Left hindlimb (tissue), 1 donor: ENCODE measurements at places on chromosomes 5 and 9.

DNA sequence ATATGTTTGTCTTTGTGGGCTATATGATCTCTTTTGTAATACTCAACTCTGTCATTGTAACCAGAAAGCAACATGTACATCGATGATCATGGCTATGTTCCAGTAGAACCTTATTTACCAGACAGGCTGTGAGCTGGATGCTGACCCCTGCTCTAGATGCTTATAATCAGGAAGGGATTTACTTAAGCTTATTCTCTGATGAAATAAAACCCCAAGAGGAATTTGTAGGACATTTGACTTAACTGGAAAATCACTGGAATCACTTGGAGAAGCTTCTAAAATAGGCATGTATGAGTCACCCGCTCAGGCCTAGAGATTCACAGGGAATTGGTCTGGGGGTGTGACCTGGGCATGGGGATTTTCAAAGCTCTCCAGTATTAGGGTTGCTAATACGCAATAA lies 285.8 kb upstream of the ZNF608 start:
- no peak for DNase-seq

- DNase-seq = no peak
Observed at GRCh38 chr5:58244819-58245475, 214.9 kb downstream of the PLK2 start.

DNA sequence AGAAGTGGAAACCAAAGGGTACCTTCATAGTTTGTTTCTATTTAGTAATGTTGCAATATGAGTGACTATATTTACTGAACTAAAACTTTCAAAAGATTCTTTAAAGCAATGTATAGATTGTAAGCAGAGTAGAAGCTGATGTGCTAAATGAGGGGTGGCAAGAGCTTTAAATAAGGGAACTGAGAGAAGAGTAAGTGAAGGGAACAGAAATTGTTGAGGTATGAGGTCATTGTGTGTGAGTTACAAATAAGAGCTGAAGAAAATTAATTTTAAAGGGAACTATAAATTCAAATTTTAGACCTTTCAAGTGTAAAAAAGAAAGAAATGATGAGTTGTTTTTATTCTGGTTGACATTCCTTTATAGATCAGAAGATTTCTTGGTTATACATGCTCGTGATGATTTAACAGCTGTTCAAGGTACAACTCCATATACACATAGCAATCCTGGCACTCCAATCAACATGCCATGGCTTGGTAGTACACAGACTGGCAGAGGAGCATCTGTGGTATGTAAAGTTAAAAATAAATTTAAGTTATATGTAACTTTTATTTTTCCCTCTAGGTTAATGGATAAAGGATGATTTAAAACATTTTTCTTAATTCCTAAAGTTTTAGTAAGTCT lies 135.1 kb upstream of the TNFAIP8 start:
- no peak for DNase-seq

DNA sequence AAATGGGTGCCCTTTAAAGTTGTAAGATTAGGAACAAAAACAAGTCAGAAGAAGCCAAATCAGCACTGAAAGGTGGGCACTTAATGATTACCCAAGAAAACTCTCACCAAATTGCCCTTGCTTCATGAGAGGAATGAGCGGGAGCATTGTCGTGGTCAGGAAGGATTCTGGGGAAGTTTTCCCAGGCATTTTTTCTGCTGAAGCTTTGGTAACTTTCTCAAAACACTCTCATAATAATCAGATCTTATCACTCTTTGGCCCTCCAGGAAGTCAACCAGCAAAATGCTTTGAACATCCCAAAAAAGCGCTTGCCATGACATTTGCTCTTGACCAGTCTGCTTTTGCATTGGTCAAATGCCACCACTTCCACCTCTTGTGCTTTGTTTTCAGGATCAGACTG lies 10.4 kb upstream of the PCDHGC3 start:
- DNase-seq = no peak

DNA sequence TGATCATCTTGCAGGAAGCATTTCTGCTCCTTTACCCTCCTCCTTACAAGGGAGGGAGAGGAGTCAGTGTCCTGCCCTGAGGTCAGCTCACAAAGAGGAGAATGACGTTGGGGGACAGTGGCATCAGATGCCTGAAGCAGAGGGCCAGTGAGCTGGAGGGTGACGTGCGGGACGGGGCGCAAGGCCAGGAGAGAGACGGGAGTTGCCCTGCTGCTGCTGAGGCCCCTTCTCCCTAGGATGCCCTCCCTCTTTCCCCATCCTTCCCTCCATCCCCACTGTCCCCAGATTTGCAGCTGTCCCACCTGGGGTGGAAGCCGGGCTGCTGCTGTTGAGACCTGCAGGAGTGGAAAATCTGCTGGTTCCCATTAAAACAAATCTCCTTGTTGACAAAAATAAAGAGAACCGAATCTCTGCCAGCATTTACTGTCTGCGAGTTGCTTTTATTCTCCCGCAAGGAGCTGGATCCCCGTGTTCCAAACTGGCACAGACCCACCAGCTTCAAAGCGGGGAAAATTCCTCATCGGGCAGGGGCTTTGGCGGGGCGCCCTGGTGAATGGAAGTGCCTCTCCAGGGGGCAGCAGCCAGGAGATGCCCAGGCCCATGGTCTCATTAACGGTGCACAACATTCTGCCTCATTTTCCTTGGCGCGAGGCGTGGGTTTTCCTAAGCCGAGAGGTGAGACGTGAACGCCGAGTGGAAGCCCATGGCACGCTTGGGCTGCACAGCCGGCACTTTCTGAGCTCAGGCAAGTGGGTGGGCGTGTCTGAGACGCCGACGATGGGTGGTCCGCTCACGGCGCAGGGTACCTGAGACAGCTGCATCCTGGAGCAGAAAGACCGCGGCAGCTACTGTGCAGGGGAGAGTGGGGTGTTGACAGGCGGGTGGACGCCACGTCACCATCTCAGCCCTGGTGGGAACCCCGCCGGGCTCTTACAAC lies 13.9 kb upstream of the COL5A1 start:
- peak; percentile 34 for DNase-seq

- no peak for DNase-seq
Observed at GRCh38 chr5:127002390-127002789, 28.0 kb downstream of the MARCHF3 start.

DNA sequence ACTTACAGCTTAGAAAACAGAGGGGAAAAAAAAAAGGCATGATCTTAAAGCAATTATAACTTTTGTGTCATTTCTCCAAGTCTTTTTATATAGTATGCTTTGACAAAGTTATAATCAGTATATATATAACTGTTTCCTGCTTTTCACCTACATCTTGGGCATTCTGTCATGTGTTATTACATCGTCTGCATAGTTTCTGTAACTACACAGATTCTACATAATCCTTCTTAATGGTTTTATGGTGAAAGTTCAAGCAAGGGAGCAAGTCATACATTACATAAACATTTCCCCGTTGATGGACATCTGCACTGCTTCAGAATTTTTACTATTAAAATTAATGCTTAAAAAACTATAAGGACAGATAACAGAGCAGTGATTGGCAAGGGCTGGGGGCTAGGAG lies 12.1 kb downstream of the FEM1C start:
- no peak for DNase-seq

- peak; percentile 35 for DNase-seq
Observed at GRCh38 chr9:99445371-99445891, 223.3 kb downstream of the SEC61B start.

GRCh38 chr9:109114670-109115069 lies 5.1 kb downstream of the TMEM245 start:
- DNase-seq = no peak

- DNase-seq = no peak
Observed at GRCh38 chr9:89436963-89437625, 60.8 kb downstream of the SEMA4D start.

- DNase-seq = no peak
Observed at GRCh38 chr5:127585661-127586060, 63.2 kb upstream of the CTXN3 start.

GRCh38 chr9:37747271-37747753 lies 6.3 kb upstream of the TRMT10B start:
- DNase-seq = peak; percentile 66

DNA sequence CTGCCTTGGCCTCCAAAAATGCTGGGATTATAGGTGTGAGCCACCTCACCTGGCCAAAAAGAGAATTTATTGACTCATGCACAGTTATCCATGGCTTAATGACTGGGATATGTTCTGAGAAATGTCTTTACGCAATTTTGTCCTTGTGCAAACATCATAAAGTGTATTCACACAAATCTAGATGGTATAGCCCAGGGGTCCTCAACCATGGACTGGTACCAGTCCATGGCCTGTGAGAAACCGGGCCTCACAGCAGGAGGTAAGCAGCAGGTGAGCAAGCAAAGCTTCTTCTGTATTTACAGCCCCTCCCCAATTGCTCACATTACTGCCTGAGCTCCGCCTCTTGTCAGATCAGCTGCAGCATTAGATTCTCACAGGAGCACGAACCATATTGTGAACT lies 12.4 kb upstream of the SIL1 start:
- DNase-seq = no peak

DNA sequence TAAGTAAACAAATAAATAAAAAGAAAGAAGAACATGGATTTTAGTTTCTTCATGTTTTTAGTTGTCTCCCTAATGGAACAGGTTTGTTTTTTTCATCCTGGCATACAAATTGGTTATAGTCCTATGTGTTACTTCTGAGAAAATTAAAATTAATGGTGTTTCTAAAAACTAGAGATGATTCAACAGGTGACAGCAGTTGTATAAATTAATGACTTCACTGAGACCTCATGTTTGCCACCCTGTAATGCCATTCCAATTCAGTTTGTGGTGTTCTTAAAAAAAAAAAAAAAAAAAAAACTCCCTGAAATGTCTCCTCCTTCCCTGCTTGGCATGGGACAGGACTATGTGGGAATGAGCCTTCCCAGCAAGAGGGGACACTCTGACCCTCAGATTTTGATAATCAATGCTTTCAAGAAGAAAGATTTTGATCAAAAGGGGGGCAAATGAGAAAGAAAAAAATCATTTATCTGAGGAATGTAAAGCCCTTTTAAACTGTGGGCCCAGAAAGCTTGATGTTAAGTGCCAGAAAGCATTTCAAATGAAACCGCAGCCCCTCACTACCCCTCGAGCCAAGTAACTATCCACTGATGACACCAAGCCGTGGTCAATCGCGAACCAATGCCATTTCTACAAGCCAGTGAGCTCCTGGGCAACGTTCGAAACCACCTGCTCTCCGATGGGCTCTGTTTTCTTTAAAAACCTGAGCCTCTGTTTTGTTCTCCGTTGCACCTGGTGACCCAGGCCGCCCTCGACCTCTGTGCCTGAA lies 941 bp downstream of the EXD3 start:
- DNase-seq = no peak

GRCh38 chr5:78813286-78813685 lies 164.7 kb upstream of the LHFPL2 start:
- no peak for DNase-seq

- DNase-seq = no peak
Observed at GRCh38 chr5:107469485-107470294, 201.0 kb downstream of the EFNA5 start.

DNA sequence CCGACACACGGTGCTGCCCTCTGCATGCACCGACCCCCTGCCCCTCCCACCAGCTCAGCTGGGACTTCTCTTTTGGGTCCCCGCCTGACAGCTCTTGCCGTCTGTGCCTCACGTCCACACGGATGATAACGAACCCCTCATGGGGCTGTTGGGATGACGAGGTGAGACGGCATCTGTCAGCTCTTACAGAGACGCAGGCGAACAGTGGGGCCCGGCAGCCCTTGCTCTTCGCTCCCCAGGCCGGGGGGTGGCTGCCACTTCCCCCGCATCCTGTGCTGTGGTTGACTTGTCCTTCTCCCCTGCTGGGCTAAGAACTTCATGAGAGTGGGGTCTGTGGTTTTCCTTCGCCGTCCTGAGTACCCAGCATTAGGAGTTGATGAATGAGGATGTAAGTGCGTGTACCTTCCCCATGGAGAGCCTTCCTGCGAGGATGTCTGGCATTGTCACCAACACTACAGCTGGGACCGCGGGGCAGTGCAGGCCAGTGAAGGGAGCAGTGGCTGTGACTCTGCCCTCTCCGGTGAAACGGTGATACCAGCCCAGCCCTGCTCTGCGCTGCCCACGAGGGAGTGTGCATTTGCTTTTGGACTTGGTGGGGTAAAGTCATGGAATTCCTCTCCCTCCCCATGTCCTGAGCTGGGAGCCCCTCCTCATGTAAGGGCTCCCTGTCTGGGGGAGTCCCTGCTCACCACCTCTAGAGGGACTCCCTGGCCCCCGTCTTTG lies 23.2 kb downstream of the HK3 start:
- DNase-seq = no peak

- no peak for DNase-seq
Observed at GRCh38 chr5:121974261-121974660, 12.5 kb downstream of the SRFBP1 start.

GRCh38 chr9:3441197-3441816 lies 84.5 kb downstream of the RFX3 start:
- DNase-seq = no peak

DNA sequence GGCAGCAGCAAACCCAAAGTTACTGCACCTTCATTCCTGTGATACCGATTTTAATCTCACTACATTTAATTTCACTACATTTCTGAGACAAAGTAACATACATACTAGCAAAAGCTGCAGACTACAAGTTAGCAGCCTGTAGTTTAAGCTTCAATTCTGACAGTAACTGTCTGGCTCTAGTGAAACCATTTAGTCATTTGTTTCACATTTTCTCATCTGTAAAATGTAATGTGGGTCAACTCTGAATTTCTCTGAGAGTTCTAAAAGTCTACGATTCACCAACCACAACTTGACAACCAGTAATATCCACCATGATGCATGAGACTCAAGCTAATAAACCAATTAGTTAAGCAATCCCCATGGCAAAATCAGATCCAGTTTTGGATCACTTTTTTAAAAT lies 408.9 kb downstream of the PDE4D start:
- DNase-seq = no peak

DNA sequence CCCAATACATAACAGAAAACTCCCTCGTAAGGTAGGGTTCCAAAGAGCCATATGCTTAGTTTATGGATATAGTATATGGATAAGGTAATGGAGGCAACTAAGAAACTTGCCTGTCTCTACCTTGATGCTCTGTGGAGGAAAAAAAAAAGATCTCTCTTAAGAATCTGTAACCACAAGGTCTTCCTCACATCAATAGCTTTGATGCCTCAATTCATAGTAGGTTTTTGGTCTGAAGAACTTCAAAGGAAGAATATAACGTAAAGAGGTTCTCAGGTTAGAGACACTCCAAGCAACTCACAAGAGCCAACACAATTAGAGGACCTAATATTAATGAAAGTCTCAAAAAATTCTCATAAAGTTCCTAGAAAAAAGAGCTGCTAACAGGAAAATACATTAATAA lies 140.2 kb downstream of the FBN2 start:
- DNase-seq = no peak

- DNase-seq = no peak
Observed at GRCh38 chr5:22887566-22887965, 34.4 kb upstream of the CDH12 start.

- DNase-seq = no peak
Observed at GRCh38 chr5:180162304-180162661, 46.7 kb downstream of the RASGEF1C start.

GRCh38 chr9:110672873-110673510 lies 4.4 kb downstream of the MUSK start:
- DNase-seq = no peak

- DNase-seq = no peak
Observed at GRCh38 chr9:89116064-89116804, 62.4 kb downstream of the SHC3 start.

GRCh38 chr5:147464211-147464610 lies 45.7 kb downstream of the DPYSL3 start:
- no peak for DNase-seq
